ENCODE measurements at places on chromosomes 11 and 22.

- DNase-seq = no peak
Observed at GRCh38 chr11:43269254-43269918, 42.4 kb upstream of the API5 start.

DNA sequence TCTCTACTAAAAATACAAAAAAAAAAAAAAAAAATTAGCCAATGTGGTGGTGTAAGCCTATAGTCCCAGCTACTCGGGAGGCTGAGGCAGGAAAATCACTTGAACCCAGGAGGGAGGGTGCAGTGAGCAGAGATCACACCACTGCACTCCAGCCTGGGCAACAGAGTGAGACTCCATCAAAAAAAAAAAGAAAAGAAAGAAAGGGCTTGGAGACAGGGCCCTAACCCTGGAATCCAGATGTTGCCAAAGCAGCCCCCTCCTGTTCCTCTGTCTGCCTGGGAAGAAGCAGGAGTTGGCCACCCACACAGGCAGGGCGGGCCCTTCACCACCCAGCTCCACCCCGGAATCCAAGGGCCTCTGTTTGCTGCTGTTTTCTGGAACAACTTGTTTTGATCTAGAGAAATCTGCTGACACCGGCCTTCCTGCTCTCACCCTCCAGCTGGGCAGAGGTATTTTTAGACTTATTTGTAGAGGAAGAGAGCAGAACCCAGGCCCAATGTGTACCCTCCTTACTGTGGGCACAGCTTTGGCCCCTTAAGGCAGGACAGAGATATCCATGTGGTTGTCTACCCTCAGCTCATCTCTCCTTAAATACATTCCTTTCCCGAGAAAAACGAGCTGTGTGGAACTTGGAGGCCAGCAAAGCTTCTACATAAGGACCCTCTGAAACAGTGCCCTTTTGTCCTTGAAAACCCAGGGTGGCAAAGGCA, 2.7 kb upstream of the NEAT1 start:
- peak; percentile 89 for DNase-seq

- no peak for DNase-seq
Observed at GRCh38 chr11:59771605-59772004, 16.4 kb downstream of the STX3 start.

DNA sequence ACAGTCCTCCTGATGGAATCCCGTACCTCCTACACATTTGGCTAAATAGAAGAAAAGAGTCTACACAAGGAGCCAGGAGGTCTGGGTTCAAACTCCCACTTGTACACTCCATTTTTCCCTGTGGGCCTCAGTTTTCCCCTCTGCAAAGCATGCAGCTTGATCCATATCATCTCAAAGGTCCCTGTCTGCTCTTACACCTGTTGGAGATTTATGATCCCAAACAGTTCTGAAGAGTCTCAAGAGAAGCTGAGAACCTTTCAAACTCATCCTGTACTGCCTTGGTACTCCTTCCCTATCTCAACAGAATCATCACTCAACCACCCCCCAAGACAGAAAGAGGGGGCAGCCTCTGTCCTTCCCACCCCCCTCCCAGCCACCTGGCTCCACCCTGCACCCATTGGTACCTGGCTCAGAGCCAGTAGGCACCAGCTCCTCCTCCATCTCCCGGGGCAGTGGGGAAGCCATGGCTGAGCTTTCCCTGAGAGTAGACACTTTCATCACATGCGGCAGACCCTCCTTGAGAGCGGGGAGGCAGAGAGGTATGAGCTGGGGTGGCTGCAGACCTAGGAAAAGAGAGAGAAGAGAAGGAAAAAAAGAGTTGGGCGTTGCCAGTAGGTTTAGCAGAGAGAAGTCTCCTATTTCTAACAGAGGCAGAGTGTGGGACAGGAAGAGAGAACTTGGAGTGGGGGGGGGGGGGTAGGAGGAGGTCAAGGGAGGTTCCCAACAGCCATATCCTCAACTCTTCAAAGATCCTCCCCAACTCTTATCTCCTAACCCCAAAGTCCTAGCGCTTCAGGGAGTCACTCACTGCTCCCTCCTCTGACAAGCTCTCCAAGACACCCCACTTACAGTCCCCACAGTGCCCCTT, 3.1 kb downstream of the TNKS1BP1 start:
- DNase-seq = no peak

- no peak for DNase-seq
Observed at GRCh38 chr22:36640106-36640672, 63.4 kb downstream of the CACNG2 start.

DNA sequence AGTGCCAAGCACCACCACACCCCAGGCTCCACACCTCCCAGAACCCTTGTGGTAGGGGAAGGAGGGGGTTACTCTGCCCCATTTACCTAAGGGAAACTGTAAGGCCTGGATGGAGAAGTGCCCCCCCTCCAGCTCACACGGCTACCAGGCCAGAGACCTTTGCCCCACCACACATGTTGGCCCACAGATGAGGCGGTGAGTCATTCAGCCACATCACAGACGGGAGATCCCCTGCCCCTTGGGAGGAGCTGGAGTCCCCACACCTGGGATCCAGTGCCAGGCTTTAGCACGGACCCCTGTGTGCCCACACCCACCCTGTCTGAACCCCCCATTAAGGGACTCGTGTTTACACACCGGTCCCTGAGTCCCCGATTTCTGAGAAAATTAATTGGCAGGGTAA, 24.9 kb downstream of the CDKN1C start:
- DNase-seq = peak; percentile 63

- DNase-seq = no peak
Observed at GRCh38 chr11:69310934-69311766, 17.2 kb downstream of the MYEOV start.
